Stimulated activated CD4-positive, alpha-beta T cell treated with anti-CD3 and anti-CD28 coated beads, Interleukin-2, amount 100 ng/mL, for 4 hours (primary cell): ENCODE measurements at places on chromosomes 12 and 14.

- no peak for DNase-seq
Measured at GRCh38 chr12:71972441-71973074, 33.9 kb downstream of the TPH2 start.

GRCh38 chr12:89461190-89461589 lies 63.4 kb downstream of the GALNT4 start:
- DNase-seq = no peak

GRCh38 chr12:46377678-46378077 lies 5.1 kb upstream of the SLC38A2 start:
- DNase-seq = no peak

- no peak for DNase-seq
Measured at GRCh38 chr12:105674871-105675699, 344.6 kb downstream of the C12orf75 start.

DNA sequence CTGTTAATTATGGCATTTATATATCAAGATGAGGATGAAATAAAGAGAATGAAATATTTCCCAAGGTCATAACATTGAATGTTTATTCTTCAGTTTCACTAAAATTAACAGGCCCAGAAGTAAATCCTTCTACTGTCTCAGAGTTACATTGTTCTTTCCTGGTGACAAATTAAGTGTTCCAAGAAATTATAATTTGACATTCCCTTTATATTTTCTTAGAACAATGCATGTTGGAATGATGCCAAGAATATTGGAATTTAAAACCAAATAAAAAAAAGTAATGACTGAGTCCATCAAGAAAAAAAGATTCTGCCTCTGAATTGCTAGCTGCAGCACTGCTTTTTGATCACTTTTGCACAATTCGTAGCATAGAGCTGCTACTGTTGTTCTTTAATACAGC lies 152.1 kb downstream of the METTL25 start:
- no peak for DNase-seq

DNA sequence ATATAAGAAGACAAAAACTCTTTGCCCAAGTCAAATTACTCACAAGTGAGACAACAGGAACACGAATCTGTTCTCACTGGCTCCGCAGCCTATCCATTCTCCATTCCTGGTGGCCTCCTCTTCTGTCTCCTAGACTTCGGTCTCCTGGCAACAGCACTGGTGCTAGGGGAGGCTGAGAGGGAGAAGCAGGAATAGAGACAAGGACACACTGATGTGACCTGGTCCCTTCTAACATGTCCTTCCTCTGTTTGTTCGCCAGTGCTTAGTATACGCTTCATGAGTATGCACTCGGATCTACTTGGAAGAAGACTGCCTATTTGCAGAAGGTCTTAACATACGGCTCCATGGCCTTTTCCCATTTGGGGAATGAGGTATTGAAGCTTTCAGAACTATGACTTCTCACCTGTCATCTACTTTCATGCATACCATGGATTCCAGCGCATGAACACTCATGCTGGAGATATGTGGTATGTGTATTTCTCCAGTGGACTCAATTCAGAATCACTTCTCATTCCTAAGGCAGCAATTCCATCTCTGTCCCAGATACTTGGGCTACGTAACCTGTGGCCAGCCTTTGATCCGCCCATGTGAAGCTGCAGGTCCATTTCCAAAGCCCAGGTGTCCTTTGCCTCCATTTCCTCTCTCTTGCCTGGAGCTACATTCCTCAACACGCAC lies 33.9 kb downstream of the BHLHE41 start:
- no peak for DNase-seq

GRCh38 chr12:131897276-131897675 lies 2.9 kb downstream of the ULK1 start:
- no peak for DNase-seq

GRCh38 chr12:49864798-49865090 lies 21.8 kb upstream of the BCDIN3D start:
- DNase-seq = no peak

- DNase-seq = no peak
Measured at GRCh38 chr14:78022059-78022458, 148.1 kb upstream of the NRXN3 start.

- no peak for DNase-seq
Measured at GRCh38 chr12:33052141-33053051, 155.8 kb upstream of the PKP2 start.

DNA sequence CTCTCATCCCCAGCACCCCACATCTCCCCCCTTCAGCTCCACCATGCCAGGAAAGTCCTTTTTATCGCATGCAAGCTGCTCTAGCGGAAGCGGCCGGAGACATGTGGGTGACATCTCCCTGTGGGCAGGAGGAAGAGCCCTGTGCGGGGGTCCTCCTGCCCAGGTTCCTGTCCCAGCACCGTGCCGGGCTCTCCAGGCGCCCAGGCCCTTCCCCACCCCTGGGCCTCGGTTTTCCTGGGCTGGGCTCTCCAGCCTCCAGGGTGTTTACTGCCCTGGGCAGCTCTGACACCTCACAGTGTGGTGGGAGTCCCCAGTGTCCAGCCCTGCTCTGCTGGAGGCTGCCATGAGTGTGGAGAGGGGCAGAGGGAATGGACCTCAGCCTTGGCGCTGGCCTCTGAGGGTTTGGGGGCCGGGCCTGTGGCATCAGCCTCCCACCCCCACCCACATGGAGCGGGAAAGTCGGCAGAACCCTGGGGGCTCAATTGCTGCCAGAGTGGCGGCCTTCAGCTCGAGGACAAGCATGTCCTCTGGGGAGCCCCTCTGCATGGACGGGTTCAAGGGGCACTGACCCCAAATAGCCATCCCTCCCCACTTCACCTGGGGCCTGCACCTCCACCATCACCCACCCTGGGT lies 16.9 kb downstream of the ASPG start:
- DNase-seq = no peak

DNA sequence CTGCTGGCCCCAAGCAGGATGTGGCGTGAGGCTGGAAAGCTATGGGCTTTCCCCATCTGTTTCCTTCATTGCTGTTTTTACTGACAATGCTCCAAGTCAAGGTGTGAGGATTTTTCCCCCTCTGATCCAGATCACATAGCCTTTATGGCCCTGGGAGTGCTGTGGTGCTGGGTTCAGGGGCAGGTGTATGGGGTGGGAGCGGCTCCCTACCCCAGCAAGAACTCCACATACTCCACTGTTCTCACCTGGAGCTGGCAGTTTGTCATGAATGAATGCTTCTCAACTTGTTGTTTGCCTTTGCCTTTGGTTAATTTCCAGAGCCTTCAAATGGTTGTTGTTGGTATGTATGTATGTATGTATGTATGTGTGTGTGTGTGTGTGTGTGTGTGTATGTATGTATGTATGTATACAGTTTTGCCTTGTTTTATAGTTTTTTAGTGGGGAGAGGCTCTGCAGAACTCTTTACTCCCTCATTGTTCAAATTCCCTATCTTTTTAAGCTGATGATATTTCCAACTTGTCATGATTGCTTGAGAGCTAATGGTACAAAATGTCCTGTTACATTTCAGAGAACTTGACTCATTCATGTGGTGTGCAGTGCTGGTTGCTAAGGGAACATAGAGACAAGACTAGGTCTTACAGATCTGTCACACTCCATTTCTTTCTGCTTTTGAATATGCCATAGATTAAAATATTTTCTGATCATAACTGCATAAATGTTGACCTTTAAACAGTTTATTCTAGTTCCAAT lies 36.6 kb upstream of the ASPG start:
- DNase-seq = no peak

GRCh38 chr12:20368114-20368650 lies at the start of gene PDE3A:
TSS of gene PDE3A (plus strand) at chr12:20368537. CDS start at chr12:20369285, 748 bp downstream.
- DNase-seq = no peak
